ENCODE measurements at places on chromosomes 3 and 15. TPM values are rescaled to one million over a fixed set of nuclear protein-coding genes. Genes with fewer than 3 reads are reported as not detected.

The P2RY1 gene
- not detected for total RNA-seq

The VIPR1 gene
- total RNA-seq: not detected

The AMIGO3 gene
- not detected for total RNA-seq

The CHST13 gene
- total RNA-seq: not detected

The GOLGA6B gene
- total RNA-seq: not detected

The LYZL4 gene
- not detected for total RNA-seq

The MOBP gene
- total RNA-seq: not detected

The ERICH6 gene
- not detected for total RNA-seq

The ACTC1 gene
- total RNA-seq: not detected

The SNTN gene
- not detected for total RNA-seq

The KBTBD13 gene
- not detected for total RNA-seq

The SLC12A8 gene
- total RNA-seq: 52.7 TPM

The MBNL1 gene
- 176 TPM for total RNA-seq

The SCN11A gene
- not detected for total RNA-seq

The CRYGS gene
- 0.66 TPM for total RNA-seq

The ITIH1 gene
- total RNA-seq: not detected

The WDR5B gene
- total RNA-seq: 9.2 TPM

The GREM1 gene
- 30.7 TPM for total RNA-seq

The CXCR6 gene
- total RNA-seq: not detected

The TRPM1 gene
- not detected for total RNA-seq

The ARID3B gene
- 1.3 TPM for total RNA-seq

The ASB14 gene
- total RNA-seq: not detected

The VPS13C gene
- total RNA-seq: 13.0 TPM

The MEX3B gene
- total RNA-seq: 6.2 TPM

The MUC20 gene
- not detected for total RNA-seq

The HACD2 gene
- total RNA-seq: 17.1 TPM

Data from MG63 (cell line).